ENCODE measurements at places on chromosomes 7 and 10.

DNA sequence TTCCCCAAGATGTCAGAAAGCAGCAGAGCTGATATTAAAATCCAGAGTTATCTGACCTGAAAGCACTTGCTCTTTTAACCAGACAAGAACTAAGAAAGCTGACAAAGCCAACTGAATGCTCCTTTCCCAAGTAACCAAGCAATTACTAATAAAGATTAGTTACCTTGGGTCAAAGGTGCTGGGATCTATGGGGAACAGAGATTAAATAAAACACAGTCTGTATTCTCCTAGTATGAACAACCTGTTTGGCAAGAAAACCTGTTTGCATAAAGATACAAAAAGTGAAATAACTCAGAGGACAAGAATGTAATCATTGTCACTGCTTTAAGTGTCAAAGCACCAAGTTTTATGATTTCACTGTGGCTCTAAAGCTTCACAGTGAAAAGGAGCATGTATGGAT lies 35.7 kb downstream of the ITPRID1 start:
- no peak for DNase-seq

DNA sequence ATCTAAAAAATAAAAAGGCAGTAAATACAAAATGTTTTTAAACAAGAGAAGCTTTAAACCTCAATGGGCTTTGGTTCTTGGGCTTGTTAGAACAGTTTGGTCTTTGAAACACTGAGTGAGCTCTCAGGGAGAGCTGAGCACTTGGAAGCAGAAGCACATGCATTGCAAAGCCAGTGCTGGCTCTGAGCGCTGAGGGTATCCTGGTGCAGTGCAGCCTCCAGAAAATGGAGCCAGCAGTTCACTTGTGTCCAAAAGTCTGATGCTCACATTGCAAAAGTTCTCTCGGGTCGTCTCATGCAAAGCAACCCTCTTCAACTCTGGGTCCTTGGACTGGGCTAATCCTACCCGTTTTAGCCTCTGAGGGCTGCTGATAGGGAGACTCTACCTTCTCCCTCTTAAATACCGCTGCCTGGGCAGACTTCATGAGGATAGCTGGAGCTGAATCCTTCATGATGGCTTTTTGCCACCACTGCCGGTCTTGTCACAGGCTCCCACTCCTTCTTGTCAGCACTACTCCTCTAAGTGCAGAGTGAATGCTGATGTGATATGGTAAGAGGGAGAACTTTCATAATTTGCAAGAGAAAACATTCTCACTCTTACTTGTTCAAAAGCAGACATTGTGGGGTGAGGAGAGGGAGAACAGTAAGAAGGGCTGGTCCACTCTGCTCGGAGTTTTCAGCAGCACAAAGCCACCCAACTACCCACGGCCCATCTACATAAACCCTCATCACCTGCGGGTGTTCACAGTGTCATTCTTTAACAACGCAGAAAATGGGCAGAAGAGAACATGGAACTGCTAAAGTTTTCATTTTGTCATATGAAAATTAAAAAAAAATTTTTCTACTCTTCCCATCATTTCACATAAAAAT lies 42.2 kb upstream of the BMPER start:
- DNase-seq = no peak

GRCh38 chr7:46123756-46124343 lies 202.8 kb upstream of the IGFBP3 start:
- no peak for DNase-seq

DNA sequence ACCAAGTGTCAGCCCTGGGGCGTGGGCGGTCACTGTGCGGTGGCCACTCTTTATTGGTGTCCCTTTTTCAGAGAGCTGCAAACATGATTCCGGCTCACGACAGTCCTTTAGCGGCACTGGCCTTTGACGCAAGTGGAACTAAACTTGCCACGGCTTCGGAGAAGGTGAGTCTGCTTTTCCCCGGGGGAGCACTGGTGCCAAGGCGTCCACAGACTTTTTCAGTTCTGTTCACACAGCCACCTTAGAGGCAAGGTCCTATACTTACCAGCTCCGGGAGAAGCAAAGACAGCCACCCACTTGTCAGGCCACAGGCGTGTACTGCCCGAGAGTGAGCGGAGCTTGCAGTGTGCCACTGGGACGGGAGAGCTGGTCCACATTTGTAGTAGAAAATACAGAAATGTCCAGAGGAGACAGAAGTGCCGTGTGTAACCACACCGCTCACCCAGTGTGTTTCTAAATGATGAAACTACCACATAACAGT lies 27.9 kb downstream of the WIPI2 start:
- DNase-seq = no peak

DNA sequence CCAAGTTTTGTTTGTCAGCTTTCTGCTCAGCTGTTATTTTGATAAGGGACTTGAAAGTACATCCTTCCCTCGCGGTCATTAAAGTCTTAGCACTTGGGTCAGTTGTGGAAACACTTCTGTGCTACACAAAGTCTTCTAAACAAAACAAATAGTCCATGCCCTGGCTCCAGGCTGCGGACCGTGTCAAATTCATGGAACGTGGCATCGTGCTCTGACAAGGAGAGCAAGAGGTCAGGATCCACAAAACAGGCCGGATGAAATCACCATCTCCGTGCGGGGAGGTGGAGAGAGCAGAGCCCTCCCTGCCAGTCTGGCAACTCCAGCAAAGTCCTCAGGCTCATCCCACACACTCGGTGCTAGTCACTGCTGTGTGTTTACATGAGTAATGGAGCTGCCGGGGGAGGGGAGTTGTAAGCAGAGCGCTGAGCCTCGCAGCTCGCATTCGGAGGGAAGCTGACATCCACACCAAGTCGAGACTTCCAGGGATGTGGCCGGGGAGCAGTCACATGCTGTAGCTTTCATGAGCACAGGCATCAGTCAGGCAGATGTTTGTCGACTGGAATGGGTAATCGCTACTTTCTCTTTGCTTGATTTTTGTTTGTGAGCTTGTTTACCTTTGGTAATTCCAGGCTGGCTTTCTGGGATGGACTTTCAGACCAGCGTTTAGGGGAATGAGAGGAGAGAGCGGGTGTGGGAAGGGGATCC lies 147.6 kb downstream of the ARID5B start:
- DNase-seq = peak; percentile 79

GRCh38 chr7:106068986-106069385 lies 43.1 kb downstream of the SYPL1 start:
- DNase-seq = no peak

DNA sequence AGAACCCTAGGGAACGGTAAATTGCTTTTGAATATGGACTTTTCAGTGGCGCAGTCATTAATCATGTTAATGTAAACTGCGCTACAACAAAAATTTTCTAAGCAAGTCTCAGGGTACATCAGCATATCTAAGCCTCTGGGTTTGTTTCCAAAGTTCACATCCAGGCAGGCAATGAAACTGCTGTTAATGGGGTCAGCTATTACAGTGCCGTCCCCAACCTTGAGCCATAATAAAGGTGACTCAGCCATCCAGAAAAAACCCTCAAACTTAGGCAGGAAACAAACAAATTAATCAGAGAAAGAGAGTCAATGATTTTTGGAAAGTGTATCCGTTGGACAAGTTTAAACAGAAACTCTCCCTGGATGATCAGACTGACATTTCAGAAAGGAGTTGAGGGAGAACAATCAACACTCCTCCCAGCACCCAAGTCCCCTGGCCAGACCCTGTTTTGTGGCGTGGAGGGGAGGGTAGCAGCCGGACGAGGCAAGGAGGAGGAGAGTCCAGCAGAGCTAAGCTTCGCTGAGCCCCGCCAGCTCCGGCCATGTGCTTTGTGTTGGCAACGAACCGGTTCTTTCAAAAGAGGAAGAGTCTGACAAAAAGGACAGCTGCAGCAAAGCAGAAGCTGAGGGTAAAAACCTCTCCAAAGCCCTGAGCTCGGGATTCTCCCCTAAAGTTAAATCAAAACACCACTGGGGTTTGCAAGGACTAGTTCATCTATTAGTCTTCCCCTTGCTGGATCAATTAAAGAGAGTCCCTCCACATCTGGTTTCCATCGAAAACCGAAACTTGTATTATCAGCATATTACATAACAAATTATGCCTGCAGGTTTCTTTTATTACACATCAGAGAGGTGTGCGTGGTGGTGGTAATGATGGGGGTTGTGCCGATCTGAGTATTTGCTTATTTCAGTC lies 3.6 kb downstream of the FAM53B start:
- DNase-seq = no peak

DNA sequence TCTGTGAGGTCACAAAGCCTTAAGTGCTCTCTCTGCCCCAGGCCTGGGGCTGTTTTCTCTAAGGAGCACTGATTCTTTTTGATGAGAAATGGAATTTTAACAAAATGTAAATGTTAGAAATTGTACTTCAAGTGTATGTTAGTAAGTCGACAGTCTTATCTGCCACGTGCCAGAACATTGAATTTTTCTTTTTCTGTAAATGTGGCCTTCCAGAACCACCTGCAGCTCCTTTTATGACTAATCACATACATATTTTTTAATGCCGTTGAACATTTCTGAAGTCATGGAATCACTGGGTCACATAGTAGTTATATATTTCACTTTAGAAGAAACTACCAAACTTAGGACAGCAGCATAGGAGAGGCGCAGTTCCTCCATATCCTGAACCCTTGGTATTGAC lies 38.0 kb downstream of the UBE3C start:
- DNase-seq = no peak

DNA sequence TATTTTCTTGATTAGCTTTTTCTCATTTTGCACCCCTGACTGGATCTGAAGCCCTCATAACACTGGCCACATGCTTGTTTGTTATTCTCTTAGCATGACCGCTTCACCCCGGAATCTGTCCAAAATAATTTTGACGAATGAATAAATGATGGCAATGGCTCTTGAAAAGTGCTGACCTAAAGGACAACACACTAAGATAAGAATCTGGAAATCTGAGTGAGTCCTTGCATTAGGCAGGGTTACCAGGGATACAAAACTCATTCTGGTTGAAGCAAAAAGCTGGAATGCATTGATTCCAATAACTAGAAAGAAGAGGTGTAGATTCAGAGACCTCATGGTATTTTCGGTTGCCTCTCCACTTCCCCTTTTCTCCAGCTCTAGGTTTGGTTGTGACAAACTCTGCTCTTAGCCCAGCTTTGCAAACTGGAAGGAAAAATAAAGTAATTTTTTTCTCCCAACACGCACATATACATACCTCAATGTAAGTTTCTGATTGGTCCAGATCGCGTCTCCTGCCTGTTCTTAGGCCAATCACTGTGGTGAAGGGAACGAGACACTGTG lies 157.4 kb downstream of the SKIDA1 start:
- DNase-seq = no peak

GRCh38 chr7:45582136-45582749 lies 8.1 kb downstream of the ADCY1 start:
- DNase-seq = no peak

DNA sequence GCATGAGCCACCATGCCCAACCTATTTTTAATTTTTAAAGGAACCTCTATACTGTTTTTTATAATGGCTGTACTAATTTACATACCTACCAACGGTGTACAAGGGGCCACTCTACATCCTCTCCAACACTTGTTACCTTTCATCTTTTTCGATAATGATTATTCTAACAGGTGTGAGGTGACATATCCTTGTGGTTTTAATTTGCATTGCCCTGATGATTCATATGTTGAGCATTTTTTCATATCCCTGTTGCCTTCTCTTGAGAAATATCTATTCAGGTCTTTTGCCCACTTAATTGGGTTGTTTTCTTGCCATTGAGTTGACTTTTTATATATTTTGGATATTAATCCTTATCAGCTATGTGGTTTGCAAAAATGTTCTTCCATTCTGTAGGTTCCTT lies 167.0 kb downstream of the CTTNBP2 start:
- no peak for DNase-seq

- no peak for DNase-seq
Observed at GRCh38 chr7:112162142-112162766, 43.9 kb downstream of the DOCK4 start.

- peak; percentile 73 for DNase-seq
Observed at GRCh38 chr10:119502209-119502608, 40.3 kb downstream of the RGS10 start.

Data from stimulated activated CD4-positive, alpha-beta T cell treated with anti-CD3 and anti-CD28 coated beads, Interleukin-2, amount 100 ng/mL, for 4 hours (primary cell).